ENCODE measurements at places on chromosomes 3 and 15.

DNA sequence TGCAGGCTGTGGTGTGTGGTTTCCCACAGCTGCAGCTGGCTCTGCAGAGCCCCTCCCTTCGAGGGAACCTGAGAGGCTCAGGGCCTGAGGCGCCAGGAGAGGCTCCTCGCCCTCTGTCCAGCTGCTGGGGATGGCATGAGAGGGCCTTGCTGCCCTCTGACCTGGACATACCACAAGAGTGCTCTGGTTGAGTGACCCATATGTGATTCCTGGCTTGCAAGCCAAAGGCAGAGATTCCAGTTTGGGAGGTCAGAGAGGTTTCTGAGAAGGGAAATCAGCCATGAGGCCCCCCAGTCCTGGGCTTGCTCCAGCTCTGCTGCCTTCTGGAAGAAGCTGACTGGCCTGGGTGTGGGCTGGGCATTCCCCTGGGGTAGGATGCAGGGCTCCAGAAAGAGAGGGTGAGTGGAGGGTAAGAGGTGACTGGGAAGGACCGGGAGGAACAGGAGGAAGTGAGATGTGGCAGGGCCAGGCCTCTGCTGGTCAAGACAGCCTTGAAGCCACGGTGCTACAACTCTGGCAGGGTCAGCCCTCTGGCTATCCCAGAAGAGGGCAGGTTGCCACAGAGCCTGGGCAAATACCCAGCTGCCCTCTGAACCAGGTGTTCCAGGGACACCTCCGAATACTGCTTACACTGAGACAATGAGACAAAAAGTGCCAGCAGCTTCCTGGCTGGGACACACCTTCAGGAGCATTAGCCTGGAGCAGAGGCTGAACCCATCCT lies 16.0 kb upstream of the SRP14 start:
- DNase-seq, result peak; percentile 41

DNA sequence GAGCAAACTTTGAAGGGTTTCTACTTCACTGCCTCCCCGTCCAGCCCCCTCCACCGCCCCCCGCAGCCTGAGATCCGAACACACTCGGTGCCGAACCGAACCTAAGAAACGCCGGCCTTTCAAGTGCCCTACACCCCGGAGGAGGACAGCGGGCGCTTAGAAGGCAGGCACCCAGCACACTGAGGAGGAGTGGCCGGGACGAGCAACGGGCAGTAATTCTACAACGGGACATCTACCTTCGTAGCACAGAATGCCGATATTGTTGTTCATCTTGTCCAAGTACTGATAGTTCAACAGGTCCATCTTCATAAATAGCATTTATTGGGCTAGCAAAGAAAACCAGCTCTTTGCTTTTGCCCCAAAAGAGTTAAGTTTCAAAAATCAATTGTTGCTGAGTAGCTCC lies 513 bp downstream of the VGLL4 start:
- DNase-seq, result no peak

GRCh38 chr3:143484846-143485512 lies 363.3 kb downstream of the SLC9A9 start:
- DNase-seq, result no peak

DNA sequence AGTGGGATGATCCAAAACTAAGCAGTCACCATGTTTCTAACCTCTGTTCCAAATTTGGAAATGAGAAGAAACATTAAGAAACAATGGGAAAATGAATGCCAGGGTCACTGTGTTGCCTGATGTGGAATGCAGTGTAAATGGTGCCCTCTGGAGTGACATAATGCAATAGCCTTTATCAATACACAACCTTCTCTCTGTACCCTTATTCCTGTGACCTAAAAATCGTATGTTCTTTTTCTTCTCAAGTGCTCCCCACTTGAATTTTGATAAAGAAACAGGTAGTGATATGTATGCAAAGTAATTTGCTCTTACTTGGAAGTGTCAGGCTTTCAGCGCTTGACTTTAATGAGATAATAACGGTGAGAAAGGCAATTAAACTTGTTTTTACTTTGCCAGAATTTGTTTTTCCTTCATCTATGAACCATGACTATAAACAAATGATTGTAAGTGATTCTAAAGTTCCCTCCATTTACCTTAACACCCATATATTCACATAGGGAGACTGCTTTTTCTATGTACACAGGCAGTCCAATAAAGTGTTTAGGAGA lies 145.8 kb upstream of the THRB start:
- no peak for DNase-seq

DNA sequence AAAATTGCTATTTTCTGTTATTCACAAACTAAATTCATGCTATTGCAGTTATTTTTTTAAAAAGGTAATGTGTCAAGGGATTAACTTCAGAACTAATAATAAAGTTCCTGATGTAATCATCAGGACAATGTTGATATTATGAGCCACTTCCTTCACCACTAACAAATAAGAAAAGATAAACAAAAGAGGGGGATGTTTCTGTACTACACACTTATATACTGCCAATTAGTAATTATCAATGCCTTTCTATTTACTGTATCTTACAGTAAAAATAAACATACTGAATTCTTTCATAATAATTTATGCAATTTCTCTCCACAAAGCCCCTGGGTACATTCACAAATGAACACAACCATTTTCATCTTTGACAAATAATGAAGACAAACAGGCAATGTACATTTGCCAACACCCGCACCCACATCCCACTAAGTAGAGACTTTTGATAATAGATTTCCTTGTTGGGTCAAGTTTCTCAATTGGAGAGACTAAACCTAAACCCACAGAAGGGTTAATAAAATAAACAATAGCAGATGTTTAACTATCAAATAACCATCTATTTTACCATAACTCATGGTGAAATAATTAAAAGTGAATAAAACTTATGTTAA lies 3.7 kb downstream of the CBLB start:
- DNase-seq, result no peak

GRCh38 chr3:17982211-17982880 lies 239.9 kb upstream of the TBC1D5 start:
- no peak for DNase-seq

DNA sequence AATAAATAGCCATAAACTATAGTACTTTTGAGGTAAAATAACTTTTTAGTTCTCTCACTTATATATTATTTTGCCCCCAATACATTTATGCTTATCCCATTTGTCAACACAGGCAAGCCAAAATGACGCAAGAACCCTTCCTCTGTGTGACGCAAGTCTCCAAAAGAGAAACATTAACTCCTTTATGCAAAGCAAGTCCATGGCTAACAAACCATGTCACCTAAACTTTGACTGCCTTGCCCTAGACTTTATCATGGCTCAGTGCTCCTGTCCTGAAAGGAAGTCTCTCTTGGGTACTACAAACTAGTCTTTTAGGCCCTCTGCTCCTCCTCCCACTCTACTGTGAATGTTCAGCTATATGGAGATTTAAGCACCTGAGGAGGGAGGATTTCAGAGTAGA lies 230.5 kb downstream of the UNC13C start:
- DNase-seq, result no peak

GRCh38 chr3:98433764-98434163 lies 29.2 kb upstream of the OR5K1 start:
- DNase-seq, result no peak

DNA sequence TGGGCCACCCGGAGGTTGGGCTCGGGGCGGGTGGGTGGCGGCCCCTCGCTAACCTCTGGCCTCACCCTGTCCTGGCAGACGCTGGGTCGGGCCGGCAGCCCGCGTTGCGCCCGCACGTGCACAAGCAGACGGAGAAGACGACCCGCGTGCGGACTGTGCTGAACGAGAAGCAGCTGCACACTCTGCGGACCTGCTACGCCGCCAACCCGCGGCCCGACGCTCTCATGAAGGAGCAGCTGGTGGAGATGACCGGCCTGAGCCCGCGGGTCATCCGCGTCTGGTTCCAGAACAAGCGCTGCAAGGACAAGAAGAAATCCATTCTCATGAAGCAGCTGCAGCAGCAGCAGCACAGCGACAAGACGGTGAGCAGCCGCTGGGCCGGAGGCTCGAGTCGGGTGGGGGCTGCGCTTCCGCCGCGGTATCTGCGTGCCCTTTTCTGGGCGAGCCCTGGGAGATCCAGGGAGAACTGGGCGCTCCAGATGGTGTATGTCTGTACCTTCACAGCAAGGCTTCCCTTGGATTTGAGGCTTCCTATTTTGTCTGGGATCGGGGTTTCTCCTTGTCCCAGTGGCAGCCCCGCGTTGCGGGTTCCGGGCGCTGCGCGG lies 3.7 kb downstream of the ISL2 start:
- peak; percentile 25 for DNase-seq

DNA sequence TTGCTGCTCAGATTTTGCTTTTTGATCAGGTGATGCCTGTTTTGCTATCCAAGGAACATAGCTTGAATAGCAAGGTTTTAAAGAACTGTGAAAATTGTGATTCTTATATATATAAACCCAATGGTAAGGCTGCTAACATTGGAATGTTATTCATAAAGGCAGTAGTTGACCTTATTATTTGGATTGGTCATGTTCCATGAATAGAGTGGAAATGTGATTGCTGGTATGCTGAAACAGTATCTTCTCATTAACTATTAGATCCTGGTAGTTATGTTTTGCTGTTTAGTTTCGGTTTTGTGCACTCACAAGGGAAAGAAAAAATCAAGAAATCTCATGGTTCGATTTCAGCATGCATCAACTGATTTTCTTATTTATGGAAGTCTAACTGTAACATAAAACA lies 78.7 kb upstream of the NPHP3 start:
- DNase-seq, result no peak

- no peak for DNase-seq
Measured at GRCh38 chr3:156641618-156641975, 32.8 kb upstream of the TIPARP start.

DNA sequence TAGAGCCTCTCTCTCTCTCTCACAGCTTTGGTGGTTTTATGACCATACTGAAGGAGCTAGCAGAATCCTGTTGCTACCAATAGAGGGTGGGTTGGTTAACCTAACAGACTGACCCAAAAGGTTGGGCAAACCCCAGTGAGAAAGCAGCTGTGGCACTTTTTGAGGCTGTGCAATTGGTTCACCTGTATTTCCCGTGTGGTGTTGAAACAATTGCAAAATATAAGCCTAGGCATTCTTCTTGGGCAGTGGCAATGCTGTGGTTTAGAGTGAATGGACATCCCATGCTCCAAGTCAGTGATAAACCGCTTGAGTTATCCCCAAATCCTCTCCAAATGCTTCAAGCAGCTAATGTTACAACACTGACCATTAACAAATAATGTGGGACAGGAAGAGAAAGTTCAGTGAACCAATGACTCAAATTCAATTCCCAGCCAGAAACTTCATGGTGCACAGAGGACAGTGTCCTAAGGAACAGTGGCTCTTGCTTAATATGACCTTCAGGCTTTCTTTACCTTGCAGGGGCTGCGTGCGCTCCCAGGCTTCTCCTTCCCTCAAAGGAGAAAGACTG lies 261.9 kb upstream of the ICE2 start:
- DNase-seq, result peak; percentile 40

DNA sequence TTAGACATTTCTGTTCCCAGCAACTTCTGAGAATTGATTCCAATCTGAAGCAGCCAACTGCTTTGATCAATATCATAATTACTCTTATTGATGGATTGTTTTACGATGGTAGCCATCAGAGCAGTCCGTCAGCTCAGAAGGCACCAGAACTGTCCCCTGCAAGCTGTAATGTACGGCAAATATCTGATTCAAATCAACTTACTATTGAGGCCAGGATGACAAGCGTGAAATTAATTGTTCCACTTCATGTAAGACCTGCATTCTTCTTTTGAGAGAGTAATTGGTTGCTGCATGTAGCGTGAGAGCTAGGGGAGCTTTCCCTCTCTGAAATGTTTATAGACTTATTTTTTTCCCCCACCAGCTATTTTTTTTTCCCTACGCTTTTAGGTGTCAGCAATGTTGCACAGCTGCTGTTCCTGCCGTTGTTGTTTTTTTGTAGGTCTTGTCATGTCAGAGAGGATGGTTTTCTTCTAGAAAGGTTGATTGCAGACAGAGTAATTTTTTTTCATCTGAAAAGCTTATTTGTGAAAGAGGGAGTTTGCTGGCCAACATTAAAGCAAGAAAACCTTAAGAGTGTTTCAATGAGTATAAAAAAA lies 134.9 kb downstream of the CACNA2D3 start:
- no peak for DNase-seq

GRCh38 chr15:41603941-41604911 lies 45.2 kb downstream of the TYRO3 start:
- peak; percentile 62 for DNase-seq

DNA sequence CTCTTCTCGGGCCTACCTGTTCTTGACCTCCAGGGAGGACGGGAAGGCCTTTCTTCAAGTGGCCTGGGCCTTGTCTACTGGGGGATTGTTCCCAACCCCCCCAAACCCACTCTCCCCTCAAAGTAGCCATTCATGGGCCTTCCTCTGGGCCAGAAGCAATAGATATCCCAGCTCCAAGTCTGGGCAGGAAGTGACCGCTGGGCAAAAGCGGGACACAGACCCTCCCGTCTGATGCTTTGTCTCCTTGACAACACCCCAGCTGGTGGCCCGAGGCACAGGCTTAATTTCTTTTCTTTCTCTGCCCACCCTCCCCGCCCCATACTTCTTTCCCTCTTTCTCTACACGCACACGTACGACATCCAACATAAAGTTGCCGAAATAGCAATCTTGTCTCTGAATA lies 41.4 kb upstream of the FEZF2 start:
- no peak for DNase-seq

- no peak for DNase-seq
Measured at GRCh38 chr3:44179246-44179645, 62.4 kb upstream of the TOPAZ1 start.
